ENCODE measurements at places on chromosomes 1 and 21. TPM values are rescaled to one million over a fixed set of nuclear protein-coding genes. Genes with fewer than 3 reads are reported as not detected.

HSPA6 gene
- 1.2 TPM for total RNA-seq

NMNAT2 gene
- not detected for total RNA-seq

GRHL3 gene
- not detected for total RNA-seq

ITLN2 gene
- total RNA-seq = not detected

- H3K4me3 ChIP-seq = no peak overlapping the region
- H3K27ac ChIP-seq = no peak overlapping the region
Measured at GRCh38 chr1:37549341-37549740, 4.8 kb downstream of the SNIP1 start.

- no peak overlapping the region for H3K27ac ChIP-seq
- no peaks in the 10 kb centered on the region for H3K4me1 ChIP-seq
- no peaks in the 10 kb centered on the region for H3K36me3 ChIP-seq
- no peak overlapping the region for H3K4me3 ChIP-seq
Measured at GRCh38 chr1:56380531-56380930, 198.8 kb downstream of the PLPP3 start.

DNA sequence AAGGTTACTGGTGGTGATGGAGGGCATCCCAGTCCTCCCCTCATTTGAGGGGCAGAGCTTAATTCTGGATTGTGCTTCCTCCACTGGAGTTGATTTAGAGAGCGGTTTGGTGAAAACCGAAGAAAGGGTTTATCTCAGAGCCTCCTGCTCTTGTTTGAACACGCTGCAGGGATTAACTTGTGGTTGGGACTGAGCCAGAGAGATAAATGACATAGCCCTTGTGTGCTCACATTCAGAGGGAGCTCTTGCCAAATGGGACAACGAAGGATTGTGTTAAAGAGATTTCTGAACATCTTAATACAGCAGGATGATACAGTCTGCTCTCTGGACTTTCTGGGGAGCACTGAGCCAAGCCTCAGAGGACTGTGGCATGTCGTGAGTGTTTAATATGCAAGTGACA is 308.2 kb downstream of the DISC1 start:
- H3K27ac ChIP-seq = no peak overlapping the region
- H3K27me3 ChIP-seq = no peaks in the 10 kb centered on the region
- H3K4me3 ChIP-seq = no peak overlapping the region
- H3K4me1 ChIP-seq = peaks cover 2% of the 10 kb centered on the region
- no peaks in the 10 kb centered on the region for H3K36me3 ChIP-seq

GRCh38 chr21:46627726-46628125 is 7.7 kb upstream of the PRMT2 start:
- H3K4me3 ChIP-seq = no peak overlapping the region
- no peak for DNase-seq
- peaks cover 17% of the 10 kb centered on the region for H3K4me1 ChIP-seq
- H3K36me3 ChIP-seq = peaks cover 11% of the 10 kb centered on the region
- no peak overlapping the region for H3K27ac ChIP-seq
- H3K27me3 ChIP-seq = peaks cover 12% of the 10 kb centered on the region

DNA sequence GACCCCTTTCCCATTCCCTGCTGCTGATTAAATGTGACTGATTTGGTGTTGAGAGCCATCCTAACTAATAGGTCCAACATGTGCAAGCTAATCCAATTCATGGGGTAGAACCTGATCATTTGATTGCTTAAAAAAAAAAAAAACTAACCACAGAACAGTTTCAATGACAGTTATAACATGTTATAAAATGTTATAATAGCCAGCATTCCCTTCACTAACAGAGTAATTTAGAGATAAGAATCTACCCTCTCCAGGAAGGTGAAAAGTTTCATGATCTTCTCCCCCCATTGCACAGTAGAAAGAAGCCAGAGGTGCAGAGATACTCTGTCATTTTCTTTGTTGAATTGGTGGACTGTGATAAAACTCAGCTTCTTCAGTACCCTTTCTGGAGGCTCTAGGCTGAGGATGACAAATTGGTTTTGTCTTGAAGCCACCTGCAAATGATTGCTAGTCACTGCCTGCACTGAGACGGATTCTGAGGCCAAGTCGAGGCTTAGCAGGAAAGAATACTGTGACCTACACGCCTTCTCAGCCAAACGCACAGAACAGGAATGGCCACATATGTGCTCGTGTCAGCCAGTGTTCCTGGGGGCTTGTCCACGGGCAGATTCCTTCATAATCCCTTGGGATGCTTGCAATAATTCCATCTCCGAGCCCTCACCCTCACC is 215.7 kb upstream of the IRF2BP2 start:
- no peak overlapping the region for H3K27ac ChIP-seq
- H3K4me3 ChIP-seq = no peak overlapping the region
- DNase-seq = no peak
- H3K4me1 ChIP-seq = peaks cover 23% of the 10 kb centered on the region

DNA sequence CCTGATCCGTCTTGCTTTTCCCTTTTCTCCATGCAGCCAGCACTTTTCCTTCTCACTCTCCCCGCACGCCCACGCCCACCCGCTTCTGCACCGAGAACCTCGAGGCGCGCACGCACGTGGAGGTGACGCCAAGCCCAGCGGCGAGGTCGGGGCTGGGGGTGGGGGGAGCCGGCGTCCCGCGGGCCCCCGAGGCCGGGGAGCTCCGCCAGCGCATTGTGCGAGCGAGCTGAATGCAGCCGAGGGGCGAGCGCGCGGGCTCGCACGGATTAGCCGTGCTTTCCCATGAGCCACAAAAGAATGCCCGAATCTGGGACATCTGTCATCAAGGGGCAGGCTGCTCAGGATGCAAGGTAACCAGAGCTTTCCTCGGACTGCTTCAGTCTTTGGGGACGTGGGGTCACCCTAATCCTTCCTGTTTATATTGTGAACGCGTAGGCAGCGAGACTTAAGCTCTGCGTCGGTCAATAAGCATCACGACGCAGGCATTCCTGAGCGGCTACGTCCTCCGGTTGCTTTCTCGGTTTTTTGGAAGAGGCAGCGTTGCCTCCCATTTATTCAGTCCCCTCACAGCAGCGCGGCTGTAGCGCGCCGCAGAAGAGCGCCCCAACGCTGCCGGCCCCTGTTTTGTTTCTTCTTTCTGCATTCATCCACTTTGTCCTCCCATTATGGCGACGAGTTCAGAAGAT is 67.3 kb upstream of the AKT3 start:
- peaks cover 57% of the 10 kb centered on the region for H3K27me3 ChIP-seq
- DNase-seq = peak; percentile 60
- H3K27ac ChIP-seq = no peak overlapping the region
- peak overlapping the region; percentile 80 for H3K4me3 ChIP-seq

- peaks cover 4% of the 10 kb centered on the region for H3K27me3 ChIP-seq
- peak; percentile 79 for DNase-seq
- no peak overlapping the region for H3K4me3 ChIP-seq
- peaks cover 17% of the 10 kb centered on the region for H3K4me1 ChIP-seq
- H3K36me3 ChIP-seq = peaks cover 17% of the 10 kb centered on the region
- no peak overlapping the region for H3K27ac ChIP-seq
Measured at GRCh38 chr1:150235294-150235851, 539 bp downstream of the ANP32E start.

GRCh38 chr1:109281680-109282496 is 1.1 kb downstream of the PSRC1 start:
- no peak overlapping the region for H3K27ac ChIP-seq
- H3K4me3 ChIP-seq = peak overlapping the region; percentile 95
- peaks cover 24% of the 10 kb centered on the region for H3K4me1 ChIP-seq
- DNase-seq = no peak
- H3K27me3 ChIP-seq = no peaks in the 10 kb centered on the region
- peaks cover 7% of the 10 kb centered on the region for H3K36me3 ChIP-seq

GRCh38 chr1:194710671-194711070 is 1524.3 kb upstream of the B3GALT2 start:
- H3K27me3 ChIP-seq = no peaks in the 10 kb centered on the region
- no peak overlapping the region for H3K27ac ChIP-seq
- no peaks in the 10 kb centered on the region for H3K36me3 ChIP-seq
- no peaks in the 10 kb centered on the region for H3K4me1 ChIP-seq

DNA sequence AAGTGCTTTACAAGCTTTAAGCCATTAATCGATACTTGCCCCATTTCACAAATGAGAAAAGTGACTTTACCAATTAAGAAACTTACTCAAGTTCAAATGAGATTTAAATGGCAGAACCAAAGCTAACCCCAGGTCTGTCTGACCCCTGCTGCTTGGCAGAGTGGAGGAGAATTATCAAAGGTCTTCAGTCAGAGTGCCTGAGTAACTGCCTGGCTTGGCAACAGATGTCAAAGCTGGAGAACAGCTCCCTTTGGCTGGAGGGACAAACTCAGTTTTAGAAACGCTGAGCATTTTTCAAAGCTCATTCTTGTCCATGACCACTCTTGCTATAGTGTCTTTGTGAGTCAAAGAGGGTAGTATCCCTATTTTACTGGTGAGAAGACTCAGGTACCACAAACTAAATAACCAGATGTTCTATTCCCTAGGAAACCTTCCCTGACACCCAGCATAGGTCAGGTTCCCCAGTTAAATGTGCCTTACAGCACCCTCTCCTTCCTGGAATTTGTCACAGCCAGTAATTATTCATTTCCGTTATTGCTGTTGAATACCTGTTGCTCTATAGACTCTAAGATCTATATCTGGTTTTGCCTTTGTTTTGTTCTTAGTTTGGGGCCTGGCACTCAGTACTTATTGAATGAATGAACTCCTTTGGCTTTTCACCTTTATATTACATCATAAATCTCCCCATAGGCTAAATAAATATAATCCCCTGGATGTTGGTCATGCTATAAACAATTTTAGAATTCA is 5.0 kb upstream of the BCAR3 start:
- H3K4me1 ChIP-seq = peaks cover 4% of the 10 kb centered on the region
- no peak for DNase-seq
- no peak overlapping the region for H3K27ac ChIP-seq
- H3K4me3 ChIP-seq = no peak overlapping the region
- peaks cover 63% of the 10 kb centered on the region for H3K27me3 ChIP-seq

DNA sequence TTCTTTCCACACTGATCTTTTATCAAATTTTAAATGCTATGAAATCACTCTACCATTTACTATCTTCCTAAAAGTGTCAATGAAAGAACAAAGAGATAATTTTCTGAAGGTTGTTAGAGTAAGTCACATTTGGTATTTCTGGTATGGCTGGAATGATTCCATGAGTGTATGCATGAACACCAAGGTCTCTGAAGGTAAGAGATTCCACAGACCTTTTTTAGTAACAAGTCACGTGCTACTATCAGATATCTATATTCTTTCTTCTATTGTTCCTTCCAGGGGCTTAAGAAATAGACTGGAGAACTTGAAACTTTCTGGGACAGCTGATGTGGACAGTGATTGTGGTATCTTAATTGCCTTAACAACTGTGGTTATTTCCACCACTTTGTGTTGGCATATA is 265.0 kb downstream of the SDCCAG8 start:
- H3K4me1 ChIP-seq = peaks cover 6% of the 10 kb centered on the region
- no peak for DNase-seq
- H3K27ac ChIP-seq = no peak overlapping the region
- H3K27me3 ChIP-seq = no peaks in the 10 kb centered on the region
- H3K4me3 ChIP-seq = no peak overlapping the region

DNA sequence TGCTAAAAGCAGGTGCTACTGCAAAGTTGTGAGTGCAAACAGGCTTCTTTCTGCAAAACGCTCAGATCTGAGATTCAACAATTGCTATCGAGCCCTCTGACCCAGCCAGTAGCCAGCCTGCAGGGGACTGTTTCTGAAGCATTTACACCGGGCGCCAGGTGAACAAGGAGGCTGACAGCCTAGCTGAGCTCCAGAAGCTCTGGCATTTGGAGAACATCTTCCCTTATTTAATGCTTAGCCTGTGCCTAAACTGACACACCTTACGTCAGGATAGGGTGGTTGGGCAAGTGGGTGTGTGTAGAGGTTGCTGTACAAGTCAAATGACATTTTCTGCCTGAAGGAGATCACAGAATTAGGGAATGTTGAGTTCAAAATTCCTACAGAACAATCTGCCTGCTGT is 15.8 kb upstream of the PLA2G2C start:
- H3K4me1 ChIP-seq = no peaks in the 10 kb centered on the region
- H3K27ac ChIP-seq = no peak overlapping the region
- peaks cover 46% of the 10 kb centered on the region for H3K27me3 ChIP-seq
- H3K36me3 ChIP-seq = no peaks in the 10 kb centered on the region
- DNase-seq = no peak

- H3K4me3 ChIP-seq = peak overlapping the region; percentile 67
- peaks cover 73% of the 10 kb centered on the region for H3K27me3 ChIP-seq
- no peak overlapping the region for H3K27ac ChIP-seq
- no peaks in the 10 kb centered on the region for H3K36me3 ChIP-seq
Measured at GRCh38 chr1:100539836-100540536, 2.0 kb downstream of the GPR88 start.

DNA sequence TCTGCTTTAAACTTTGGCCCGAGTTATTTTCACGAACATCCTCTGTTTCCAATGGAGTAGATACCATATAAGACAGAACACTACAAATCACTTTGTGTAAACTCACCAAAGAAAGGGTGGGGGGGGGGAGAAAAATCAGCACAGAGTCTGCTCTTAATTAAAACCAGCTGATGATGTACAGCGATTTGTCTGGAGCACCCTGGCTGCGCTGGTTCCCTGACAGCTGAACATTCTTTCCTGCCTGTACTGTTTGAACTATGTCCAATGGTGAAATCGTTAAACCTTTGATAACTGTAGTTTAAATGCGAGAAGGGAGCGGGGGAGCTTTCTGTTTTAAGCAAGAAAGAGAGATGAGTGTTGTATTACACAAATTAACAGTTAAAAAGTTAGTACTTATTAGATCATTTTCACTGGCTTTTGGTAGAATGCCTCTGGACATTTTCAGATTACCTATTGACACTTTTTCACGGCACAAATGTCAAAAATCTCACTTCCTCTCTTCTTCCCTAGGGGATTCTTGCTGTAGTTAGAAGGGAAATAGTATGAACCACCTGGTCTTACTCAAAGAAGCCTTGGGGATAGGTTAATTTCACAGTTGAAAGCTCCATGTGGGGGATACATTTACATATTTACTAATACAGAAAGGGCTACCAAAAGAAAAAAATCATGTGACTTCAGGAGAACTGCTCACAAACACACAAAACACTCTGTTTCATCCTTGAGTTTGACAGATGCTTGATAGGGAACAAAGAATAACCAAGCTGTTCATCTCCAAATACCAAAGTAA is 140.2 kb upstream of the RUNX1 start:
- peaks cover 6% of the 10 kb centered on the region for H3K4me1 ChIP-seq
- H3K36me3 ChIP-seq = peaks cover 3% of the 10 kb centered on the region
- peak overlapping the region; percentile 17 for H3K27ac ChIP-seq
- peaks cover 3% of the 10 kb centered on the region for H3K27me3 ChIP-seq

DNA sequence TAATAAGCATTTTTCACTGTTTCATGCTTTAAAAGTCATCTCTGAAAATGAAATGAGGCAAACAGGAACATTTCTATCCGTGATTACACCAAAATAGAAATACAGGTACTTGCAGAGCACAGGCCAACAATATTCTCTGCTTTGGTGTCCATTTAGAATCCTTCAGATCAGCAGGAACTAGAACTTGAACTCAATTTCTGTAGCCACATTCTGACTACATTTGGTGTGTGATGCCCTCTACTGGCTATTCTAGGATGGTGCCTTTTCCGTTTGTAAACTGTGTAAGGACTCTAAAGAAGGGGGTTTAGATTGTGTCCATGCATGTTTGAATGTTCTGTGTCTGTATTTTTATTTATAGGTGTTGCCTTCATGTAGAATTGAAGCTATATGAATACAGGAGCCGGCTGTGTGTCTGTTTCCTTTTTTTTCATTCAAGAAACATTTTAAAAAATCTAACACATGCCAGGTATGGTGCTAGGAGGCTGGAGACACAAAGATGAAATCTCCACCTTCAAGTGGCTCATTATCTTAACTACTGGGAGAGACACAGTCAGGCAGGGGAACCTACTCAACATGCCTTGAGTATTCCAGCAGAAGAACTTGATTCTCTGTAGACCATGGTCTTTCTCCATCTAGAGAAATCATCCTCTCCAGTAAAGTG is 7.6 kb upstream of the ZNF326 start:
- H3K4me1 ChIP-seq = peaks cover 12% of the 10 kb centered on the region
- H3K36me3 ChIP-seq = no peaks in the 10 kb centered on the region
- peak; percentile 90 for DNase-seq
- peaks cover 11% of the 10 kb centered on the region for H3K27me3 ChIP-seq
- no peak overlapping the region for H3K27ac ChIP-seq

All from activated CD4-positive, alpha-beta T cell treated with anti-CD3 and anti-CD28 coated beads, Interleukin-2, amount 10 ng/mL, durations not matched to agents 24 days and 14 days (primary cell).